Non-pigmented ciliary epithelial cell (primary cell): ENCODE measurements at places on chromosomes 13 and 19.

- DNase-seq = no peak
Observed at GRCh38 chr13:91948736-91949135, 550.3 kb downstream of the GPC5 start.

- DNase-seq = no peak
Observed at GRCh38 chr19:5893907-5894703, 9.5 kb downstream of the NDUFA11 start.

- no peak for DNase-seq
Observed at GRCh38 chr13:104597546-104598180, 1531.4 kb upstream of the SLC10A2 start.

DNA sequence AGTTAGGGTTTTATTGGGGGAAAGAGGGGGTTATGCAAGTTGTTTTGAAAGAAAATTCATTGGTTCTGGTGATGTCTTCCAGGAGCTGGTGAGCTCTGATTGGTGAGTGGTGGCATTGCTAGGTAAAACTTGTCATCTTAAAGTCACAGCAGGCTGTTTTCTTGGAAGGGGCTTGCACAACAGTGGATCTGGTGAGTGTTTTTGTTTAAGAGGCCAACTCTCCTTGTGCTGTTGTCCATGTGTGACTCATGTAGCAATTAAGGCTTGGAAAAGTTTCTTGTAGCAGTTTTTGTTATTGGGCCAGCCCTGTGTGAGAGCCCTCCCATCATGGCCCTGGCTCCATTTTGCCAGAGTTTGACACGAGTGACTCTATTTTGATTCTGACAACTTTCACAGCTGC is 109.4 kb downstream of the RFC3 start:
- no peak for DNase-seq

- no peak for DNase-seq
Observed at GRCh38 chr19:15402411-15403150, 16.2 kb downstream of the AKAP8L start.

DNA sequence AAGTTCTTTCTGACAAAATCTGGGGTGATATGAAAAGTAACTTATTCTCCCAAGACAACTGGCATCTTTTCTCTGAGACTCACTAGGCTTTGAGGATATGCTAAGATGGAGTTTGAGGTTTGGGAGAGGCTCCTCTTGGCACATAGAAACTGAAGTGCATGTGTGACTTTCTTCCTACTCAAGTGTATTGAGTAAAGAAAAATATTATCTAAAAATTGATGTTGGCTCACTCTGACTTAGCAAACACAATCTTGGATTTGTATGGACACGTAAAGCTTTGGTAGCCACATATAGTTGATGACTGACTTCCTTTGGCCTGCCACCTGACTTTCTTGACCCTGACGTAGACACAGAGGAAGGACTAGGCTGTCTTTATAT is 71.1 kb upstream of the KLF12 start:
- no peak for DNase-seq

- no peak for DNase-seq
Observed at GRCh38 chr13:105952233-105952972, 583.1 kb downstream of the EFNB2 start.

- no peak for DNase-seq
Observed at GRCh38 chr13:52896827-52897659, 48.6 kb upstream of the PCDH8 start.

- no peak for DNase-seq
Observed at GRCh38 chr19:17654993-17655392, 33.2 kb downstream of the UNC13A start.

GRCh38 chr19:38375748-38376147 is 1.4 kb downstream of the PSMD8 start:
- DNase-seq = no peak

DNA sequence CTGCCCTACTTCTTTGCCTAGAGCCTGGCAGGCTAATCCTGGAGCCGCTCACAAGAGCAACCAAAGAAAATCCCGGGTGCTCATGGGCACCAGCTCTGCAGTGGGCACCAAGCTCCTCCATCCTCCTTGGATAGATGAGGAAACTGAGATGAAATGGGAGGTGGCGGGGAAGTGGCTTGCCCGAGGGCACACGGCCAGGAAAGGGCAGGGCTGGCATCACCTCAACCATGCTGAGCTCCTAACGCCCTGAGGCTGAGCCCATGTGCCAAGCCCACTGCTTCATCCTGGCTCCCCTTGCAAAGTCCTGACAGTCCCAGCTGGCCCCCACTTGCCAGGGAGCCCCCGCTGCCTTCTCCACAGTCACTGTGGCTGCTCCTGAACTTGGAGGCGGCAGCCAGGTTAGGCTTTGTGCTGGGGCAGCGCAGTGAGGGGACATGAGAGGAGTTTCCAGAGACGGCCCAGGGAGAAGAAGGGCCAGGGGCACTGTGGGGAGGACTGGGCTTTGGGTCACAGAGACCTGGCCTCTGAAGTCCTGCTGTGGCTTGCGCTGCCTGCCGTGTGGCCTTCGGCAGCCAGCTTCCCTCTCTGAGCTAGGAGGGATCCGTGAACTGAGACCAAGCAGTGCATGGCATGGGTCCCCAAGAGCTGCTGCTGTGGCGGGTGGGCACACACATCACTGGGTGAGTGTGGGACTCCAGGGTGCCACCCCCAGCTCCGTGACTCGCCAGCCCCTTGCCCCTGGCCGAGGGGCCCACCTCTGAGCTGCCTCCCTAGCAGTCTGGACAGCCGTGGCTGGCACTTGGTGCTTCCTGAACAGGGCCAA is 17.5 kb downstream of the TMED1 start:
- no peak for DNase-seq

DNA sequence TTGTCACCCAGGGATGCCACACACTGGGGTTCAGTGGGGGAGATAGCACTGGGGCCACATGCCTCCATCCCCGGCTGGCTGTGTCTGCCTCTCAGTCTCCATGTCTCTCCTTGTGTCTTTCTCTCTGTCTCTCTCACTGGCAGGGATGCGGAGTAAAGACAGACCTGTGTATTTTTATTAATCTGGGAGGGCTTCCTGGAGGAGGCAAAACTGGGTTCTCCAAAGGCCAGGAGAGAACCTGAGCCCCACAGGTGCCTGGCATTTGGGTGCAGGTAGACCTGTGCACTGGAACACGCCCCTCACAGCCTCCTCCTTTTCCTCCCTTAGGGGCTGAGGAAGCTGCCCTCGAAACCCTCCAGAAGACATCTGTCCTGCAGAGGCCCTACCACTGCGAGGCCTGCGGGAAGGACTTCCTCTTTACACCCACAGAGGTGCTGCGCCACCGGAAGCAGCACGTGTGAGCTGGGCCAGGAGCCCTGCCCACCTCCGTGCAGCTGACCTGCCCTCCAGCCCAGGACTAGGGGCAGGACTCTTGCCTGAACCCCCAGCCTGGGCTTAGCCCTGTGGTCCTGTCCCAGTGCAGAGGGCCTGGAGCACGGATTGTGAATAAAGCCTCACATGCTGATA is 32.7 kb downstream of the DHX34 start:
- DNase-seq = no peak

GRCh38 chr19:4542896-4543841 is 3.3 kb upstream of the LRG1 start:
- no peak for DNase-seq

DNA sequence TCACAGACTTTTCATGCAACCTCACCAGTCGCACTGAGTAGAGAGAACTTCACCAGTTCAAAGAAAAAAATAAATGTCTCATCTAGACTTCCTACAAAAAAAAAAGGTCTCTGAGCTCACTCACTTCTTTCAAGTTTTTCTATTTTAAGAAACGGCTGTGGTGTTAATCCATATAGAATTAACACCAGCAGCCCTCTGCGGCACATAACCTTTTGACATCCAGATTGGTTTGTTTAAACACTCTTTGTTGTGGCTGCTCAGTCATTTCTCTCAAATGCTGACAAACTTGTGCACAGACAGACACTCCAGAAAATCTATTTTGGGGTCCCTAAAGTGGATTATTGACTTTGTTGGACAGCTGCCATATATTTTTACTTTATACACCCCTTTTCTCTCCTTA is 874.9 kb downstream of the EFNB2 start:
- DNase-seq = no peak

GRCh38 chr13:64446372-64446771 is 2783.8 kb downstream of the PCDH9 start:
- DNase-seq = no peak

- no peak for DNase-seq
Observed at GRCh38 chr19:51168564-51169282, 26.6 kb downstream of the SIGLEC7 start.

DNA sequence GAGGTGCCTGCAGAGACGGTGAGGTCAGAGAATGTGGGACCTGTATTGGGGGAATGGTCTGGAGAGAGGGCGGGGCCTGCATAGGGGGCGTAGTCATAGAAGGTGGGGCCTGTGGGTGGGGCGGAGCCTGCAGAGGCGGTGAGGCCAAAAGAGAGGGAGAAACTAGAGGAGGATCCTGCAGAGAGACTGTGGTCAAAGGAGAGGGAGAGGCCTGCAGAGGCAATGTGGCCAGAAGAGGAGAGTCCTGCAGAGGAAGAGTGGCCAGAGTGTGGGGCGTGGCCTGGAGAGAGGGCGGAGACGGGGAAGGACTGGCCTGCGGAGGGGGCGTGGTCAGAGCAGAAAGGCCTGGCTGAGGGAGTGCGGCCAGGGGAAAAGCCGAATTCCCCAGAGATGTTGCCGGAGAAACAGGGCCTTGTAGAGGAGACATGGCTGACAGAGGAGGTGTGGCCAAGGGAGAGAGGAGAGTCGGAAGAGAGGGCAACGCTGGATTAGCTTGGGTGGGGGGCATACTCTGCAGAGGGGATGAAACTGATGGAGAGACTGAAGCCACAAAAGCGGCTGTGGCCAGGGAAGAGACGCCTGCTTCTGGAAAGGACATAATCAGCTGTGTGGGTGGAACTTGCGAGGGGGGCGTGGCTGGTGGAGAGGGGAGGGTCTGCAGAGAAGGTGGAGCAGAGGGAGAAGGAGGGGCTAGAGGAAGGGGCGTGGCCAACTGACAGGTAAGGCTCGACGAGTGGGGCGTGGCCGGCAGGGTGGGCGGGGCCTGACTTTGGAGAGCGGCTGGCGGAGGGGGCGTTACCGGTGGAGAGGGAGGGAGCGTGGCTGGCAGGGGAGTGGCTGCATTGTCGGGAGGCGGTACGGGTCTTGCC is 2.5 kb downstream of the PRR36 start:
- peak; percentile 62 for DNase-seq

DNA sequence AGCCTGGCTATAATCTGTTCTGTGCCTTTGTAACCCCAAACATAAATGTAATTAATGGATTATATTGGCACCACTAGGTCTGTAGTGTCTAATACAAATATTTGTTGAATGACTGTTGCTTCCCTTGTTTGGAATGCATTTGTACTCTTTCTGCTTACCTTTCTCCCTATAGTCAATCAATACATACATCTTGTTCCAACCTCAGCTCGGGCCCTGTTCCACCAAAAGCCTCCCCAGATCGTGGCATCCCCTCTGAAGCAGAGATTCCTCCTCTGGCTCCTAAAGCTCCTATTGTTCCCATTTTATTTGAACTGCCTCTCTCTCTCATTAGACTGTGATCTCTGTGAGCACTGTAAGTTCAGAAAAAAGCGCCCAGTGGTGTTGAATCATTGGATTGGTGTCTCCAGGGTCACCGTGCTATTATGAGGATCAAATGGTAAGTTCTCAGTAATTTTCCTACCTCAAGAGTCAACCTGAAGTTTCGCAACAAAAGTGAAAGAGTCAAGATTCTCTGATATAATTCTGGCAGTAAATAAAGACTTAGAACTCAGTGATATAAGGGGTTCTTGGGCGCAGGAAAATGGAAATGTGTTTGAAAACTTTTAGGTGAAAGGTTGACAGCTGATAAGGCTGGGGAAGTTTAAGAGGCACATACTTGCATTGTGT is 151.5 kb downstream of the KLF5 start:
- no peak for DNase-seq

DNA sequence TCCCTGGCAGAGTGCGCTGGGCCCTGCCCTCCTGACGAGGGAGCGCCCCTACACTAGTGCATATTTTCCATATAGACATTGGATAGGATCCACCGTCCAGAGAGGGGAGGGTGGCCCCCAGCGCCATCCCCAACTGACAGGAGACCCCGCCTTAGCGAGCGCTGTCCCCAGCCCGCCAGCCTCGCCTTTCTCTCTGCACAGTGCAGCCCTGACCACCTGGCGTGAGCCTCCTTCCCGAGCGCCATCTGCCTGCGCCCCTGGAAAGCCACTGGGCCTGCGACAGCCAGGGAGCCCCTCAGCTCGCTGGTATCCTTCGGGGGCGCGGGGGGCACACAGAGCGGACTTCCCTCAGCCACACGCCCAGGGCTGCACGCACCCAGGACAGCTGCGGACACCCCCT is 42.1 kb upstream of the ATP12A start:
- DNase-seq = no peak

DNA sequence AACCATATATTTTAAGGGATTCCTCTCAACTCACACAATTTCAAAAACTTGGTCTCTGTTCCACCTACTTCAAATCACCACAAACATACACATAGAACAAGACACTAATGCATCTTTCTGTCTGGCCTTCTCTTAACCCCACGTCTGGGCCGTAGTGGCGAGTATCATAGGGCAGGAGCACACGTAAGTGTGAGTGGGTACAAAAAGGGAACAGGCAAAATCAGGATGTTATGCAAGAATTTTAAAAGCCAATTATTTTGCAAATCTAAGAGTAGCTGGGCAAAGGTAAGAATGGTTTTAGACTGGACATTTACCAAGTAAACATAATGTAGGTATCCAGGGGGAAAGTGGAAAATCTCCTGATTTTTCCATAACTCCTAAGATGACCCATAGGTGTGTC is 35.1 kb downstream of the MTMR6 start:
- no peak for DNase-seq

- no peak for DNase-seq
Observed at GRCh38 chr19:16015805-16016173, 60.5 kb upstream of the TPM4 start.

DNA sequence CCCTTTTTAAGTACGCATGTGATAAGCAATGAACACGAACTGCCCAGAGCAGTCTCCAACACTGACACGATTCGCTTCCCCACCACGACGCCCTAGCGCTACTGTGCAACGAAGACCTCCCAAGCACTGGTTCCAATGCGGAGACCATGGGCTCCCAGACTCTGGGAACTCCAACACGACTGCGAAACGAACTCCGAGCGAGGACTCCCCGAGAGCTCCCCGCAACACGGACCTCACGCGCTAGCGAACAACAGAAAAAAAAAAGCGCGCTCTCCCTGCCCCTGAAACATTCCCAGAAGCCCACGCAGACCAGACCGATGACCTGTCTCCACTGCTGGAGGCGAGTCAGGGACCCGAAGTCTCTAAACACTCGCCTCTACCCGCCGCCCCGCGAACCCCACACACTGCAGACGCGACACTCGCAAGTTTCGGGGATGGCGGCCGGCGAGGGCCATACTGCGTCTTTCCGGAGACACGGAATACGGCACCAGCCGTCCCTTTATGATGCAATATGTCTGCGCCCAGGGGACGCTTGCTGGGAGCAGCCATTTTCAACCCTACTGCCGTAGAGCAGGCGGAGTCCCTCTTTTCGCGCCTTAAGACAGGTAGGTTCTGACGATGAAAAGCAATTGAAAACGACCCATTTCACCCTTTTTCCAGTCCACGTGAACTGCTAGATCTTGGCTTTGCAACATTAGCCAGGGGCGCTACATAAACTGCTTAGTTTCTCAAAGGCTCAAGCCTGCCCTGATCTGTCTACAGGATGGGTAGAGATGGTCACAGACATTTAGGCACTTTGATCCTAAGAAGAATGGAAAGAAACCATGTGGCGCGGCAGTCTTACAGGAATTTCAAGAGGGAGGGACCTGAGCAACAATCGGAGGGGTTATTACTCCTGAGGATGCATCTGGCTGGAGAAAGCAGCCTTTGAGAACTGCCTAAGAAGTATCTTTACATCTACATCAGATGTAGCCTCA is at the start of gene ZNF577:
ZNF577 (minus strand) TSS at position 430 of the 977 bp plus-strand sequence. CDS start 7,569 bp downstream, outside the sequence.
- peak; percentile 61 for DNase-seq
